ENCODE measurements at places on chromosomes 7 and 10.

DNA sequence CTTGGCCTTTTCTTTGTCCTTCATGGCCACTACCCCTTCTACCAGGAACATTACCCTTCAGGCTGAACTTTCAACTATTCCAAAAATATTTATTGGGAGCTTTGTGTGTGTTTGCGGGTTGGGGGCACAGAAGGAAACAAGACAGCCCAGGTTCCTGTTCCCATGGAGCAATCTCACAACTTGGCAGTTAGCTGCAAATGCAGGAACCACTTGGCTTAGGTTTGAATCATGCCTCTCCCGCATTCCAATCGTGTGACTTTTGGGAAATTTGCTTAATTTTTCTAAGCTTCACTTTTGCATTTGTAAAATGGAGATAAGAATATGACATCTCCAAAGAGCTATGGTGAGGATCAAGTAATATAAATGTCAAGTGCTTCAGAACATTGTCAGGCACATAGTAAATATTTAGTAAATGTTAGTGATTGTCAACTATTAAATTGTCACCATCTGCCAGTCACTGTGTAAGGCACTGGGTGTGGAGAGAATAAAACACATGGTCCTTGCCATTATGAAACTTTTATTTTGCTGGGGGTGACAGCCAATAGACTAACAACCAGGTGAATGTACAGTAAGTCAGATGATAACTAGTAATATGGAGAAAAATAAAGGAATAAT is 277.1 kb downstream of the SNX13 start:
- no peak for DNase-seq

- DNase-seq = no peak
These were observed 735.0 kb upstream of the ZWINT start for GRCh38 chr10:57096044-57096443.

- peak; percentile 52 for DNase-seq
These were observed 96.2 kb upstream of the DUSP5 start for GRCh38 chr10:110401401-110402076.

GRCh38 chr7:13174991-13175390 is 487.6 kb downstream of the ARL4A start:
- no peak for DNase-seq

GRCh38 chr10:77417806-77418640 is 219.6 kb downstream of the KCNMA1 start:
- no peak for DNase-seq

DNA sequence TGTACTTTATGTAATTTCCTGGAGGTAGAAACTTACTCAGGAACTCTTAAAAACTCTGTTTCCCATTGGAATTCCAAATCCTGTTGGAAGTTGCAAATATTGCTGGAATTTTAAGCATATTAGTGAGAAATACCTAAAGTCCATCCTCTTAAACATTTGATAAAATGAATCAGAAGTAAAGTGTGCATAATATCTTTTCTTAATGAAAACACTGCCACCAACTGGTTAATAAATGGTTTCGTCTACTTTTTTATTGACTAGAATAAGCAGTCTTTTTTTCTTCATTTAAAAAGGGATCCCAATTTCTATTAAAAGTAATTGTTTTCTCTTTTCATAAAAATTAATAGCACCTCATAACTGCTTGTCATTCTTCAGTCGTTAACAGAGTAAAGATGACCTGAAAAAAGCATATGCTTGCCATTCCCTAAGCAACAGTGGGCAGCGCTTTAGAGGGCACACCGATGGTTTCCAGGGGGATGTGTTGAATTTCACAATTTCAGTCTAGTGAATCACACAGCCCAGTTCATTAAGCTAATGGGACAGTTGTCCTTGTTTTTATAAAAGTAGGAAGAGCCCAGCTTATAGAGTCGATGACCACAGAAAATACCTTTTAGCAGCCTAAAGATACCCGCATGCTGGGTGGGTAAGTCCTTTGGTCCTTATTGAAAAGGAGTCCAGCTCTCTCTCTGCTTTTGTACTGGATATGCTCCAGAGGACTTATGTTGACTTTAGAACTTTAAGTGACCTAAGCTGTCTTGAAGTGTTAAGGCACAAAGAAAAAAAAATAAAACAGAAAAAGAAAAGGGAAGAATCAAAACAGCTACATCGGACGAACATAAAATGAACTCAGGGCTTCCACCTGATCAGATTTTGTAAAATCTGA is 28.5 kb downstream of the NPS start:
- DNase-seq = no peak

GRCh38 chr10:126551202-126551601 is 119.3 kb downstream of the C10orf90 start:
- no peak for DNase-seq

GRCh38 chr10:51321300-51321699 is 247.0 kb downstream of the PRKG1 start:
- no peak for DNase-seq

GRCh38 chr7:138887085-138887710 is 89.2 kb upstream of the ATP6V0A4 start:
- DNase-seq = no peak

DNA sequence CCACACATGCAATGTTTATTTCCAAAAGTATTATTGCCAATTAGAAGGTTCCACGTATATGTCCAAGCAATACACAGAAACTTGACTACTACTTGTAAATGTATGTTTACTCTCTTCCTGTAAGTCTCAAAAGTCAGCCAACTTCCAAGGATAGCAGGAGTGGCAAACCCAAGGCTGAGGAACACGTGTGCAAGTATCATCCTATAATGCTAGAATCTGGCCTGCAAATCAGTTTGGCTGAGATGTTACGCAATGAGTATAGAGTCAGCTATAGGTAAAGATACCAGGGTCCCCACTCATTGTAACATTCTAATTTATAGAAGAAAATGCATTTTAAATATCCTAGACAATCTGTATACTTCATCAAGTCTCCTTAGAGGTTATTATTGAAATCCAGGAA is 34.7 kb downstream of the CYTH3 start:
- DNase-seq = no peak

DNA sequence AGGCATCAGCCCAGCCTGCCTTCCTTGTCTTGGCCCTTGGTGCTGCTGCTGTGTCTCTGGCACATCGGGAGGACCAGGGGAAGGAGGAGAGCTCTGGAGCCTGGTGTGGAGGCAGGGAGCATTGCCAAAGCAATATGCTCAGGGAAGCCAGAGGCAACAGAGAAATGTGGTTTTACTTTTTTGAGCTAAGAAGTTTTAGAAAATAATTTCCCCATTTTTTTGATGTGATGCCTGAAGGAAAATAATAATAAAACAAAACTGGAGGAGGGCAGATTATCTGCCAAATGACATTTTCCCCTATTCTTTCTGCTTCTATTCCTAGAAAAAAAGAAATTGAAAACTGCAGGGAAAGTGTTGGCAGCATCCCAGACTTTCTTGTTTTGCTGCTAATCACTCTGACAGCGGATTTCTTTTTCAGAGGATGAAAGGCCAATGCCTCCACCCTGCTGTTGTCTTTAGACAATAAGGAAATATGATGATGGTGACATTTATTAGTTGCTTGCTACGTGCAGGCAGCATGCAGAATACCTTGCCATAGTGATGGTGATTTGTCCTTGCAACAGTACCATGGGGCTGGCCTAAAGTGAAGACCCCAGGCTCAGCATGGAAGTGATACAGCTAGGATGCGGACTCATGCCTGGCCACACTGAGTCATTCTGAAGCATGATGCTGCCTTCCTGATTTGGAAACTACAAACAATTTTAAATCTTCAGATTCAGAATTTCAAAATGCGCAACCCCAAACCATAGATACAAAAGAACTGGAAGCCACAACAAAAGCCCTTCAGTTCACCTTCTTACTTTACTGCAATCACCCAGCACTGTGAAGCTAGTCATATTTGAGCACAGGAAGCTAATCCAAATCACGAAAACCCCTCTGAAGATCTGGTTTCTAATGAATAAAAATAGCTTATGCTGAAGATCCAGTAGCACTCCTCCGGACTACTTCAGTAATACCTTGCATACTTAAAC is 260.2 kb upstream of the TMEM72 start:
- DNase-seq = no peak

DNA sequence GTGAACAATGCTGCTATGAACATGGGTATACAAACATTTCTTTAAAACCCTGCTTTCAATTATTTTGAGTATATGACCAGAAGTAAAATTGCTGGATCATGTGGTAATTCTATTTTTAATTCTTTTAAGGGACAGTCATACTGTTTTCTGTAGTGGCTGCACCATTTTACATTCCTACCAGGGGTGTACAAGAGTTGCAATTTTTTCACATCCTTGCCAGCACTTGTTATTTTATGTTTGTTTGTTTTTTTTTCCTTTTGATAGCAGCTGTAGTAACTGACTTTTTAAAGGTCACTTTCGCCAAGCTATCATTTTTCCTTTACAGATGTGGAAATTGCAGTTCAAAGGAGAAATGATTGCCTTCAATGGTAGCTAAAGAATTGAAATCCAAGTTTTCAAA is 99.5 kb downstream of the GPR85 start:
- no peak for DNase-seq

- no peak for DNase-seq
These were observed 256.4 kb upstream of the PHYHIPL start for GRCh38 chr10:58919927-58920654.

DNA sequence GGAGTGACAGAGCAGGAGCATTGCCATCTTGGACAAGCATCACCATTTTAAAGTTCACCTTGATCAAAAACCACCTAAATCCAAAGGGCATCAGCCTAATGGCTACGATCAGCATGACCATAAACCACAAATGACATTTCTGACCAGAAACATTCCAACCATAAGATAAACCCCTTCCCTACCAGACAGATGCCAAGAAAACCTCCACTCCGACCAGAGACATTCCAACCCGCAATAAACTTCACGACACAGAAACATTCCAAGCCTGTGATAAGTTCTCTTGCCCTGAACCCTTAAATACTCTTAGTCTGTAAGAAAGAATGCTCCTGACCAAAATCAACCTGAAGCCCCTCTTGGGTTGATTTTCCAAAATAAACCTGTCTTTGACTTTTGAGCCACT is 606.9 kb downstream of the POM121L12 start:
- no peak for DNase-seq

GRCh38 chr10:121362026-121362425 is 236.2 kb downstream of the FGFR2 start:
- DNase-seq = no peak

- no peak for DNase-seq
These were observed 252.3 kb downstream of the GATA3 start for GRCh38 chr10:8306685-8307364.

DNA sequence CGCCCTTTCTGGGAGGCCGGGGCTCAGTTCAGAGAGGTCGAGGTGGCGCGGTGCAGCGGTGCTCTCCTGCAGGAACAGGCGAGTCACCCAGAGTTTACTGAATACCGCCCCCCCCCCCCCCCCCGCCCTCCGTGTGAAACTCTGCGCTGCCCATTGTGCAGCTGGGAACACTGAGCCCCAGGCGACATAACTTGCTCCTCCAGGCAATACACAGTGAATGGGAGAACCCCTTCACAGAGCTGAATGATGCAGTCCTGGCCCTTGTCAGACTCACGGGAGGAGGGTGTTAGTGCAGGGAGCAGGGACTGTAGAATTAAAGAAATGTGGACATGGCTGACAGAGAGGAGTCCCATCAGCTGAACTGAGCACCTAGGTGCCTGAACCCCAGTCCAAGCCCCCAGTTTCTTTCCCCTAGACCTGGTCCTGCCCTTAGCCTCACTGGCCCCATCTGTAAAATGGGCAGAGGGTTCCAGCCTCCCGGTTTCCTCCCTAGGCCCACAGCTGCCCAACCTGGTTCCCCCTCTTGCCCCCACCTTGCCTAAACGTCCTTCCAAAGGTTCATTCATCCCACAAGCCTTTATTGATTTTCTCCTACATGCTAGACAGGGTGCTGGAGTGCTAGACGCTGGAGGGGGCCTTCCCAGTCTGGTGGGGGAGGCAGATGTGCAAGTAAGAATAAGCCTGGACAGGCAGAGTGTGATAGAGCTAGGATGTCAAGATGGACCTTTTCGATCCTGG is 869 bp upstream of the LOXL4 start:
- DNase-seq = no peak

DNA sequence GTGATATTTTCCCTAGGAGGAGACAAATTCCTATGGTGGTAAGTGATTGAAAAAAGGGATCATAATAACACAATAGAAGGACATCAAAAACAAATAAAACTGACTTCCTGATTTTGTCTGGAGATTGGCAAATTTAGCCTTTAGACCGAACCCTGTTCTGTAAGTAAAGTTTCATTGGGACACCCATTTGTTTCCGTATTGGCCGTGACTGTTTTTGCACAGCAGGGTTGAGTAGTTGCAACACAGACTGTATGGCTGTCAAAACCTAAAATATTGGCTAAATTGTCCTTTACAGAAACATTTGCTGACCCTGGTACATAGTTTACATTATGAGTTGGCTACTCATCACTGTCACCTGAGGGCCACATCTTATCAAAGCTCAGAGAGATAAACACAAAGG is 168.6 kb downstream of the PRKCQ start:
- no peak for DNase-seq

GRCh38 chr10:1293636-1294435 is 237.7 kb downstream of the WDR37 start:
- no peak for DNase-seq

DNA sequence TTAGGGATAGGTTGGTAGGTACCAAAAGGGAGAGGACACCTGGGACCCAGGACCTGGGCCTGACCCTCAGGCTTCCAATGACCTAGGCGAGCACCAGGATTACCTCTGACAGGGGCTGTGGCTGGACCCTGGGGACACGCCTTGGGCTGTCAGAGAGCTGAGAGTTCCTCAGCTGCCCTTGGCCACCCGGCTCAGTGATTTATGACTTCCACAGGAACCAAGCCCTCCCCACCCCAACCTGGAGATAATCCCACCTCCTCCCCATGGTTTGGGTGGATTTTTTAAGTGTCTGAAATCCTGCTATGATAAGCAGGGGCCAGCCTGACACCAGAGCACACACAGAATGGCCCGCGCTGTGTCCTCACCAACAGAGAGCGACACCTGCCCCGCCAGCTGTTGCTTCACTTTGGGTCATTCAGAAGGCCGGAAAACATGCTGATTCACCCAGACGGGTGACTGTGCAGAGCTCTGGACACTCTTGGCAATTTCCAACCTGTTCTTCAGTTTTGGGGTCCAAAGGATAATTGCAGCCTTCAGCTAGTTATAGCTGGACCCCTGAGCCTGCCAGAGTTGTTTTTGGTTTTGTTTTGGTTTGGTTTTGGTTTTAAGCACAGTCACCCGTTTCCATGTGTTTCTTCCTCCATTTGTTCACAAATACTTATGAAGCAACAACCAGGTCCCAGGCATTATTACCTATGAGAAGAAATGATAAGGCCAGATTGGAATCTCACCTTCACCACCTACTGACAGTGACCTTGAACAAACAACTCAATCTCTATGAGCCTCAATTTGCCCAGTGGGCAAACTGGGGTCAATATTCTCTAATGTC is 78.2 kb downstream of the RAB11FIP2 start:
- no peak for DNase-seq

DNA sequence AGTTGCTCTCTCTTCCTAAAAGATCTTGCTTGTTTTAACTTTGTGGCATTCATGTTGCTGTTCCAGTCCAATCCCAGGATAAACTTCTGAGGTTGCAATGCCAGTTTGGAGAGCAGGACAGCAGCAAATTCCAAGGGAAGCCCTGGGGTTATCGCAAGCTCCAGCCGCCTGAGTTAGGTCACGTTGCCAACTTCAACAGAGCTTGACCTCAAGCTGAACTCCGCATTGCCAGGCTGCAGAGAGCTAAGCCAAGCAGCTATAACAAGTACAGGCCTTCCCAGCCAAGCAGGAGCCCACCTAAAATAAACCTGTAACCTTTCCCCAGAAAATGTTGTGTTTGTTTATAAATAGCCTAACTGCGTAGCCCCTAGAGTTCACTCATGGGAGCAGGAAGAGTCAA is 138.9 kb upstream of the LYZL1 start:
- peak; percentile 78 for DNase-seq

GRCh38 chr10:15817409-15818046 is 42.8 kb downstream of the MINDY3 start:
- peak; percentile 7 for DNase-seq

GRCh38 chr7:24411226-24411625 is 127.2 kb downstream of the NPY start:
- no peak for DNase-seq
